Hypothalamus (tissue), 51 donors: ENCODE measurements at places on chromosomes 1 and 21.

DNA sequence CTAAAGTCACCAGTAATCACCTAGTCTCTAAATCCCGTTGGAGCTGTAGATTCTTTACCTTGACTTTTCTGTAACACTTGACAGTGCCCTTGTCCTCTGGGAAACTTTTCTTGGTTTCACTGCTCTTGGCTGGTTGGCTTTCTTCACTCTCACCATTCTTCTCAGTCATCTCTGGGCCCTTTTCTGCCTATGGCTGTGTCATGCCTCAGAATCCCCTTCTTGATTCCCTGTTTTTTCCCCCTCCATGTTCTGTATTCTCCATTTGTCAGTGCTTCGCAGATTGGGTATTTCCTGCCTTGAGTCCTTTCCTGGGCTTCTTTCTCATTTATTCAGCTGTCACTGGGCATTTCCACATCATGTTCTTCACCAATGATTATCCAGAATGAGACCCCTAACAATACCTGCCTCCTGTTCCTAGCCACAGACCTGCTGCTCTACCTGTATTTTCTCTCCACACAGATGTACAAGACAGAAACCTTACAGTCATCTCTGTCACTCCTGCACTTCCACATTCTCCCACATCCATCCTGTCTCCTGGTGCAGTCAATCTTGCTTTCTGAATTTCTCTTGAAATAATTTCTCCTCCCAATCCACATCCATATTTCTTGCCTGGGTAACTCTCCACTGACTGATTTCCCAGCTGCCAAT, 14.7 kb downstream of the UCK2 start:
- no peak for DNase-seq

- DNase-seq, result no peak
Measured at GRCh38 chr1:178506177-178506576, 6.7 kb upstream of the TEX35 start.

- no peak for DNase-seq
Measured at GRCh38 chr1:18799454-18799853, 60.0 kb downstream of the TAS1R2 start.

DNA sequence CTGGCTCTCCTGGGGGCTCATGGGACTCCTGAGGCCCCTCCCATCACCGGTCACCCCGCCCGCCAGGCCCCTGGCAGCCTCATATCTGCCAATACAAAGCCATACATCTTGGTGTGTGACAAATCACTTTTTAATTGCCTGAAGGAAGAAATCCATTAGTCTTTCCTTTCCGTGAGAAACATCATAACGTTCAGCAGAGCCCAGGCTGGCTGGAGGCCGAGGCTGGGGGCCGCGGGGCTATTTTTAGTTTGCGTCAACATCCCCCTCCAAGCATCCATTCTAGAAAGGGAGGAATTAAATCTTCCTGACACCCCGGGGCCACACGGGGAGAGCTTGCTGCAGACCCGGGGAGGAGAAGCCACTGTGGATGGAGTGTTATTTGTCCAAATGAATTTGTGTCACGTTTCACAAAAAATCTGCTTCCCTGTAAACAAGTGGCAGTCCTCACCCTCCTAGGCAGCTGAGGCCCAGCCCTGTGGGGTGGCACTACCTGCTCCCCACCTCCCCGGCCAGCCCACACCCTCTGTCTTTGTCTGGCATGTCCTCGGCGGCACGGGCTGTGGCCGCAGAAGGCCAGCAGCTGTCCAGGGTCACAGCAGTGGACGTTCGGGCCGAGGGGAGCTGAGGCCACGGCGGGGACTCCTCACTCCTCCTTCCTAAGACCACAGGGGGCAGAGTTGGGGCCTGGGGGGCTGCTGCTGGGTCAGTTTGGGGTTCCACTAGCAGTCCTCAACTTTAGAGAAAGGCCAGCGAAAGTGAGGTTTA, 236.9 kb upstream of the VAMP3 start:
- DNase-seq, result no peak

GRCh38 chr1:171645553-171646248, 6.8 kb downstream of the MYOC start:
- peak; percentile 49 for DNase-seq

GRCh38 chr1:117128323-117129079, 7.0 kb upstream of the TRIM45 start:
- no peak for DNase-seq
